ENCODE measurements at places on chromosomes 6 and 20.
A peak's percentile ranks its signal among the peaks of the same experiment; 100 is the strongest.

DNA sequence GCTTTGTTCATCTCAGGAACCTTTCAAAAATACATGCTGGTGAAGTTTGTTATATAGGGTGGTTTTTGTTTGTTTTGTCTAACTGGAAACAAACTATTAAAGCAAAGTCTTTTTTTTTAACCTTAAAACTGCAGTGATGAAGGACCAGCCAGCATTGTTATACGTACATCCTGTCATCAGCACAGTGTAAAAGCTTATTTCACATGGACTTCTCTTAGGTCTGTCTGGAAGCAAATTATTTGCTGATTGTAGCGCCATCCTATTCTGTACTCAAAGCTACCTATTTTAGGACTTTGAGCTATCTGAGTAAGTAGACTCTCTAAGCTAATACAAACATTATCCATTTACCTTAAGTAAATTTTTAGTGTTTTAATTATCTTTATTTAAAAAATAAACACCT, 61.7 kb downstream of the SNX9 start:
- no peak for DNase-seq

GRCh38 chr6:2127484-2127911, 117.9 kb downstream of the GMDS start:
- DNase-seq = no peak

- DNase-seq = peak; percentile 69
Observed at GRCh38 chr6:100001915-100002388, 7.9 kb upstream of the MCHR2 start.

DNA sequence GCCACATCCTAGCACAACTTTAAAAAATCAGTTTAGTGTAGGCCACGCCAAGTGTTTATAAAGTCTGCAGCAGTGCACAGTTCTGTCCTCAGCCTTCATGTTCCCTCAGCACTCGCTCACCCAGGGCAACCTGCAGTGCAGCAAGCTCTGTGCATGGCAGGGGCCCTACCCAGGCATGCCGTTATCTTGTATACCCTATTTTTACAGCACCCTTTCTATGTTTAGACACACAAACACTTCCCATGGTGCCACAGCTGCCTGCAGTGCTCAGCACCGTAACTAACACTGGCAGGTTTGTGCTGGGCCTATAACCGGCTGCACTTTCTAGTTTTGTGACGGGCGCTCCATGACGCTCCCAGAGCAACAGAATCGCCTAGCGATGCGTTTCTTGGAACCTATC, 43.8 kb downstream of the ZBTB46 start:
- DNase-seq = no peak

- peak; percentile 89 for DNase-seq
Observed at GRCh38 chr6:113857556-113858479, 673 bp downstream of the MARCKS start.

GRCh38 chr6:5214570-5215052, 46.1 kb downstream of the LYRM4 start:
- no peak for DNase-seq

- DNase-seq = peak; percentile 55
Observed at GRCh38 chr6:156953479-156954146, 176.4 kb downstream of the ARID1B start.

GRCh38 chr6:164665328-164665727, 644.1 kb downstream of the C6orf118 start:
- no peak for DNase-seq

- peak; percentile 85 for DNase-seq
Observed at GRCh38 chr20:1185790-1186334, 1.1 kb upstream of the TMEM74B start.
